ENCODE measurements at places on chromosomes 1 and 21. TPM values are rescaled to one million over a fixed set of nuclear protein-coding genes. Genes with fewer than 3 reads are reported as not detected.

SEC16B gene
- total RNA-seq = not detected

DNA sequence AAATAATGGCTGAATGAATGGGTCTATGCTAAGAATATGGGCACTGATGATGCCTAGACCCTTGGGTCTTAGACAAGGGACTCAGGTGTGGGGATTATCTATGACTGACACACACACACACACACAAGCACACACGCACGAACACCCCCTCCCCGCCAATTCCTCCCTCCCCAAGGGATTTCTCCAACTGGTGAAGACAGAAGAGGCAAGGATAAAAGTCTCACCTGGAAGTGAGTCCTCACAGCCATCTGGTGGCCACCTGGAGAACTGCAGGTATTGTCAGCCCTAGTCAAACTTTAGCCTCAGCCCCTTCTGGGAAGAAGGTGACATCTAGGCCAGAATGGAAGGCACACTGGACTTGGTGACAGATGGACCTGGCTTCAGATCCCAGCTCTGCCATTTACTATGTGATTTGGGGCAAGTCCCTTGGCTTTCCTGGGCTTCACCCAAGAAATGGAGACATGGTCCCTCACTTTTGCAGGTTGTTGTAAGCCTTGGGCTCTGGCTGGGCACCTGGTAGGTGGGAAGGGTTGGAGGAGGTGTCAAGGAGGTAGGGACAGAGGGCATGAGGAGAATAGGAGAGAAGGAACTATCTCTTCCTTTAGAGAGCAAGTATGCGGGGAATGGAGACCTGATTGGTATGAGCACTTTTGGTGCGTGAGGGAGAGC is 4.0 kb upstream of the GPR3 start:
- DNase-seq = peak; percentile 64

DNA sequence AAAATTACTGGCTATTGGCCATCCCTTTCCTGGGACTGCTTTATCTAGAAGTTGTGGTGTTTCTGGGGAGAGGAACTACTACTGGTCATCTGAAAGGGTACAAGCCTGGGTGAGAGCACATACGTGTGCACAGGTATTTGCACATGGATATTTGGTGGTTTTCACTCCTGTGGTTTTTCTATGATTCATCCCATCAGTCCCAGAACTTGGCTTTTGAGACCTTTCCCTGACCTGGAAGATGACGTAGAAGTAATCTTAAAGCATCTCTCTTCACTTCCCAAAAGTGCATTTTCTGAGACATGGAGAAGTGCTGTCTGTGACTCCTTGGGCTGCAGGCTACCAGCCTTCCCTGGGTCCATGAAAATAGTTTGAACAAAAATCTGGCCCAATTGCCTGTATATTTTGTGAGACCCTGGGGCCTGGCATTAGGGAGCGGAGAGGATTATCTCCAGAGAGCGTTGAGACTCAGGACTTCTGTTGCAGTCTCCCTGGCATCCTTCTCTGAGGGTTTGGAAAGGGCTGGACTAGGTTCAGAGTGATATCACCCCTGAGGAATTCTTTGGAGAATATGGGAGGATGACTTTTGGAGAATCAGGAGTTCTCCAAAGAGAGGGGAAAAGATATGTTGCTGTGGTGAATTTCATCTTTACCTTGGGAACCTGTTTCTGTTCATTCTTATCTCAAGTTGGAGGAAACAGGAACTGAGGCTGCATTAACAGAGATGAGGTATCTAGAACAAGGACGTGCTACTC is 130.8 kb downstream of the NOS1AP start:
- no peak for DNase-seq

- DNase-seq = no peak
Observed at GRCh38 chr1:168509875-168510791, 33.7 kb downstream of the XCL2 start.

DNA sequence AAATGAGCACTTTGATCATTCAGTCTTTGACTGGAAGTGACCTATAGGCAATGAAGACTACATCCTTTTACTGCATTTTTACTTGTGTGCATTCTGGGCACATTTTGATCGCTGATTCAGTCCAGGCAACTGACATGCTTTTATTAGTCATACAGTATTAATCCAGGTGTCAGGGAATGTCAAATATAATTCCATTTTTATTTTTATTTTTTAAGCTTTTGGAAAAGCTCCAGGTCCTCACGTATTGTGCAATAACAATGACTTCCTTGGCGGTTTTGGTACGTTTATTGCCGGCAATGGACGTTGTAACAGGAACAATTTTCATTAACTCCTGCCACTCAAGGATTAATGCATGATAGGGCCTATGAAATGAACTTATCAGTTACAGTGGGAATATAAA is 302.6 kb upstream of the PTBP2 start:
- DNase-seq = no peak

Measured in activated T-helper 2 cell treated with anti-CD3 and anti-CD28 coated beads, Interferon-gamma antibody, Interleukin-2, Interleukin-4, amounts not matched to agents 10 μg/mL and 5 μg/mL and 100 μg/mL, durations not matched to agents 14 hours and 24 hours and 36 hours (primary cell).